ENCODE measurements at places on chromosomes 7 and 10. TPM values are rescaled to one million over a fixed set of nuclear protein-coding genes. Genes with fewer than 3 reads are reported as not detected.

DNA sequence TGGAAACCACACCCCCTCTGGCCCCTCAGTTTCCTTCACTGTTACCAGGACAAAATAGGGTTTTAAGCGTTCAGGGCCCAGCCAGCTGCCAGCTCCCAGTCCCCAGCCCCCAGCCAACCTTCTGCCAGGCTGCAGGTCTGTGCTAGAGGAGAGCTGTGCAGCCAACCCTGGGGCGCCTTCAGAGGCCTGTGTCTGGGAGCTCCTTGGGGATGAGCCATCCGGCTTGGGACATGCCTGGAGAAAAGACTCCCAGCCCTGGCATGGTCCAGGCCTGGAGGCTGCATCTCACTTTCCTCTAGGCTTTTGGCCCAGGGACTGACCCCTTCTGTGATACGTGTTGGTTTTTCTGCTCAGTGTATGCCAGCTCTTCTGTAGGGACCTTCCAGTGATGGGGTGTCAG lies 487.6 kb upstream of the MGMT start:
- no peak for DNase-seq

Gene SPDYE2
- total RNA-seq: not detected

Gene GOT1
- total RNA-seq: 73.7 TPM

Gene ERVW-1
- total RNA-seq: not detected

Gene PDSS1
- total RNA-seq: 7.9 TPM

Gene PHKG1
- not detected for total RNA-seq

- no peak for DNase-seq
Measured at GRCh38 chr10:13784067-13784466, 197.3 kb downstream of the PRPF18 start.

Gene MYL10
- not detected for total RNA-seq

DNA sequence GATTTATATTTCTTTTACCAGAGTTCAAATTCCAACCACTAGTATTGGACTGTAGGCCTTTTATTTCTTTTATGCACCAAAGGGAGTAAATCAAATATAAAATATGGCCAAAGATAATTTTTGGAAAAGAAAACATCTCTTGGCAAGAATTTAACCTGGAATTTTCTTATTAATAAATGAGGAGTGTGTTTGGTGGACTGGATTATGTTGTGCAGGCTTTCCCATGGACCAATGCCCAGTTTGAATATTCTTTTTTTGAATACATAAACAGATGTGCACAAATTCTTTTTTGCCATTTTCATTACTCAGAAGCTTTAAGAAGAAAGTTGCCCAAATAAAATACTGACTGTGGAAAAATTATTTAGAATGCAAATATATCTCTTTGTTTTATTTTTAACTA lies 22.1 kb upstream of the PRKG1 start:
- DNase-seq: no peak

Gene CTAGE6
- not detected for total RNA-seq

Gene COBL
- total RNA-seq: 6.4 TPM

- no peak for DNase-seq
Measured at GRCh38 chr10:78553792-78554191, 515.0 kb upstream of the ZMIZ1 start.

- DNase-seq: no peak
Measured at GRCh38 chr10:46518028-46518725, 38.3 kb downstream of the GPRIN2 start.

- DNase-seq: no peak
Measured at GRCh38 chr7:98234429-98235147, 17.4 kb downstream of the TECPR1 start.

Gene GRM3
- not detected for total RNA-seq

Gene TEX36
- not detected for total RNA-seq

DNA sequence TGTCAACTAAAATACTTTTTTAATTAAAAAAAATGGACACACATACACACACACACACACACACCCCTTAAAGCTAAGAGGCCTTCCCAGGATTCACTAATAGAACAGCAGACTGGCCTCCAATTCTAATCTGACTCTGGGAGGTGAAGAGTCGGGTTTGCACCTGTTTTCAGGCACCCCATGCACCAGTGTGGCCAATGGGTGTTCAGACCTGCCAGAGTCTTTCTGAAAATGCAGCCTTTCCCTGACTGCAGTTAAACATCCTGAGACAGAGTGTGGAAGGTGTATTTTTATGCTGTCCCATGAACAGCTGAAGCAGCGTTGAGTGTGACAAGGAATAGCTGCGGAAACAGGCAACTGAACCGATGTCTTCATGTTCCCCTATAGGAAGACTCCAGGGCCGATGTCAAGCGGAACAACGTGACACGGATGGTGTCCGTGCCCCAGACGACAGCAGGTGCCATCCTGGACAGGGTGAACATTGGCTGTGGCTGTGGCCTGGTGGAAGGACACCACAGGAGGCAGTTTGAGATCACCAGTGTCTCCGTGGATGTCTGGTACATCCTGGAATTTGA lies 74.6 kb upstream of the LYZL2 start:
- DNase-seq: no peak

DNA sequence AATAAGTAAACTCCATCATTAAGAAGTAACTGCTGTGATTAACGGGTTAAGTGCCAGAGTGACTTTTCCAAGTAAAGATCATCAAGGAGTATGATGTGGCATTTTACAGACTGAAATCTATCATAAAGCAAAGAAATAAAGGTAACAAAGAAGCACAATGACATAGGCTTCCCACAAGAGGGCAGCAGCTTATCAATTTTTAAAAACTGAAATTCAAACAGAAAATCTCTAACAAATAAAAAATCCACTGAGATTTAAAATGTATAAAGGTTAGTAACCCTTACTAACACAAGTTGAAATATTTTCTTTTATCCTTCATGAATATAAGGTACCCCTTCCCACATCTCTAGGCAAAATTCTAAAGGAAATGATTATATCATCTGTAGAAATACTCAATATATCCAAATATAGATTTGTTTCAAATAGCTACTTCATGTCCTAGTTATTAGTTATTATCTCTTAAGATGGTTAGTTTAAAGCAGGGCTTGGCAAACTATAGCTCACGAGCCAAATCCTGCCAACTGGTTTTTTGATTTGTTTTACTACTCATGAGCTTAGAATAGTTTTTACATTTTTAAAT lies 29.2 kb downstream of the FAM3C start:
- DNase-seq: no peak

DNA sequence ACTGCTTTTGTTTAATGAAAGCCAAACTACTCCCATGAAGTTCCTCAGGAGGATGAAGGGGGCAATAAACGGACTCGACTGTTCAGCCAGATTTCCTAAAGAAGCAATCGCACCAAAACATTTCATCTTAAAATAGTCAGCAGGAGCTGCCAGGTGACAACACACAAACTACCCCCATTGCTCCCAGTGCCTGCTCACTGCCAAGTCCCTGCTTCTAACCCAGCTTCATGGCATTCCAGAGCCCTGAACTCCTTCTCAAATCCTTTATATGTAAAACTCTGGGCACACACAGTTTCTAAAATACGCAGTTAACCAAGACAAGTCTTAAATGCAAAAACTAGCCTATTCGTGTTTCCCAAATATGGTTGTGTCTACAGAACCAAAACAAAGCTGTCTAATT lies 110.0 kb downstream of the SORBS1 start:
- DNase-seq: no peak

DNA sequence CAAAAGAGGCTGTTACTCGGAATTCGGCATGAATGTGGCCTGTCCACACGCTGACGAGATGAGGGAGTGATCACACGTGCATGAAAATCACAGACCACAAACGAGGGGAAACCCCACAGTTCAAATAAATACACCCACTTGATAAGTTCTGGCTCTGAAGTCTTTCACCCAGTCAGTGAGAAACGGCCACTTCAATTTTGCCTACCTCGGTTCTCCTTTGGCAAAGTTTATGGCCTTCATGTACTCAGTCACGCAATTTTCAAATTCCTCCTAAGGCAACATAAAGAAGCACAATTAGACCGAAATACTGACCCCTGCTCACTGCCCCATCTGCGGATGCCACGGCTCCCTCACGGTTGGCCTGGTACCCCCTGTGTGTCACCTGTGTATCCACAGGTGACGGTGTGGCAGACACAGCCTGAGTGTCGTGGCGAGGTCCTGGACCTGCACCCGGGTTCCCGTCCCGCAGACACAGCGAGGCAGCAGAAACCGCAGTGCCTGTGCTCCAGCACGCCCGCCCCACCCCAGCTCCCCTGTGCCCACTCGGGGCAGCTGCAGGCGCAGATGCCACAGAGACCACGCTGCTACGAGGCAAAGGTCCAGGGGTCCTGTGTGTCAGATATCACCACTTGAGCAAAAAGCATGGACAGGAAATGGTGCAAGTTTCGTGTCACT lies 1.4 kb downstream of the CFAP46 start:
- no peak for DNase-seq

DNA sequence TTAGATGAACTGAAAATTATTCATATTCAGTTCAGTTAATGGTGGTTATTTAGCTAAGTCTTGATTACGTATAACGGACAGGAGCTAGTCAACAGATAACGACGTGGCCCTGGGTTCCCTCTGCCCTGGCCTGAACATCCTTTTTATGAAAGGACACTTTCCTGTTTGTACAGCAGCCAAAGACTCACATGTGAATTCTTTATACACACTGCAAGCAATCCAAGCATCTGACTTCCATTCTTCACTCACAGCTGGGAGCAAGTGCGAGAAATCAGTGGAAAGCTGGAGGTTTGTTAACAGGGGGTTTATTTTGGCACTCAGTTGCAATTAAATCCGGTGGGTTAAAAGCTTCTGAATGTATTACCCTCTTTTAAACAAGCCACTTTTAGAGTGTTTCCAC lies 148.1 kb upstream of the GDF10 start:
- DNase-seq: no peak

Gene GSTO2
- 22.0 TPM for total RNA-seq

- no peak for DNase-seq
Measured at GRCh38 chr7:95921543-95921942, 149.2 kb downstream of the DYNC1I1 start.

- DNase-seq: peak; percentile 96
Measured at GRCh38 chr10:104809288-104810090, 168.4 kb downstream of the SORCS3 start.

Gene POU6F2
- total RNA-seq: 0.04 TPM

GRCh38 chr7:20574784-20575720 lies 40.4 kb upstream of the ABCB5 start:
- no peak for DNase-seq

Gene SH2D4B
- total RNA-seq: not detected

- DNase-seq: no peak
Measured at GRCh38 chr7:74289659-74290552, 699 bp downstream of the CLIP2 start.

DNA sequence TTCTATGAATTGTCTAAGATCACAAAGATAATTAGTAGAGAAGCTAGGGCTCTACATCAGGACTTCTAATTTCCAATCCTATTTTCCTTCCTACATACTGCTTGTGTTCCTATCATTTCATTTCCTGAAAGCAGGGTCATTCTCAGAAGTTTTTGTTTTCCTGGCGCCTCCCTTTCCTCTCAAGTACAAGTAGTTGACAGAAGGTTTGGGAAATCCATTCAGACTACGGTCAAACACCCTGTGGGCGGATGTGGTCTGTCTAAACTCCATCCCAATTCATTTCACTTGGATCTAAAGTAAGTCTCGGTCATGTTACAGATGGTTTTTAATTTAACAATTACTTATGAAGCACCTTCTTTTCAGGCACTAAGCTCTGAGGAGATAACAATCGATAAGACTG lies 221.4 kb downstream of the MTERF1 start:
- no peak for DNase-seq

- DNase-seq: no peak
Measured at GRCh38 chr7:86328801-86329433, 314.8 kb upstream of the GRM3 start.

Gene UTF1
- not detected for total RNA-seq

DNA sequence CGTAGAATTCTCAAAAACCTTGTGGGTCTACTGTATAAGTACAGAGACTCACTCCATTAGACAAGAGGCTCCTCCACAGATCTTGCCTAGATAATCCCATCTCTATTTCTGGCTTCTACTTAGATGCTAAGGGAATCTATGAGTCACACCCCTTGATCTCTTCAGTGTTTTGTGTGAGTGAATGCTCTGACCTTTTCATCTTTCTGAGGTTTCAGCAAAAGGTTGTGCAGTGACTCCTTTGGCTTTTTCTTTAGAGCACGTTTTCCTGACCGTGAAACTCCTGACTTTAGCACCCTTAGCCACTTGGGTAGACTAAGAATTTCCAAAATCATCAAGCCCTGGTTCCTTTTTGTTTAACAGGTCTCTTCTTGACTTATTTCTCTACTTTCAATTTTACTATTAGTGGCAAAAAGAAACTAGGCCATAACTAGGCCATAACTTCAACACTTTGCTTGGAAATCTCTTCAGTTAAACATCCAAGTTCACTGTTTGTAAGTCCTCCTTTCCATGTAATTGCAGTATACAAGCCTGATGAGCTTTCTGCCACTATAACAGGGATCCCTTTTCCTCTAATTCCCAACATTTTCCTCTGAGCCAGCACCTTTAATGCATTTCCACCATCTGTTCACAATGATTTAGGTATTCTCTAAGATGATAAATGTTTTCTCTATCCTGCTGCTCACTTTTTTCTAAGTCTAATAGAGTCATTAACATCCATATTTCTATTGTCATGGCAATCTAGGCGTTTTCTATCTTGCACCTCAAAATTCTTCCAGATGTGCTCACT lies 19.4 kb downstream of the COPG2 start:
- no peak for DNase-seq

Gene NUTM2A
- total RNA-seq: 4.9 TPM

DNA sequence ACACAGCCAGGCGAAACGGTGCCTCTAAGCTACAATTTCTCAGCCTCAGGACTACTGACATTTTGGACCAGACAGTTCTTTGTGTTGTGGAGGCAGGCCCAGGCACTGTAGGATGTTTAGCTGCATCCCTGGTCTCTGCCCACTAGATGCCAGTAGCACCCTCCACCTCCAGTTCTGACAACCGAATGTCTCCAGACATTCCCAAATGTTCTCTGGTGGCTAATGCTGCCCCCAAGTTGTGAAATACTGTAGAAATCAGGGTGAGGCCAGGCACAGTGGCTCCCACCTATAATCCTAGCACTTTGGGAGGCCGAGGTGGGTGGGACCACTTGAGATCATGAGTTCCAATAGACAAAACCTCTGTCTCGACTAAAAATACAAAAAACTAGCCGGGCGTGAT lies 18.2 kb downstream of the HNRNPF start:
- DNase-seq: no peak

Gene CNOT4
- 10.9 TPM for total RNA-seq

- DNase-seq: no peak
Measured at GRCh38 chr7:26201247-26202018, at the start of gene CBX3. Gene CBX3 (plus strand): TSS chr7:26201745. CDS start chr7:26202999, 1,254 bp downstream.

Gene VPS50
- 19.4 TPM for total RNA-seq

- no peak for DNase-seq
Measured at GRCh38 chr10:21510241-21511094, 15.0 kb downstream of the SKIDA1 start.

All from kidney epithelial cell (primary cell).